ENCODE measurements at places on chromosomes 11 and 22.

DNA sequence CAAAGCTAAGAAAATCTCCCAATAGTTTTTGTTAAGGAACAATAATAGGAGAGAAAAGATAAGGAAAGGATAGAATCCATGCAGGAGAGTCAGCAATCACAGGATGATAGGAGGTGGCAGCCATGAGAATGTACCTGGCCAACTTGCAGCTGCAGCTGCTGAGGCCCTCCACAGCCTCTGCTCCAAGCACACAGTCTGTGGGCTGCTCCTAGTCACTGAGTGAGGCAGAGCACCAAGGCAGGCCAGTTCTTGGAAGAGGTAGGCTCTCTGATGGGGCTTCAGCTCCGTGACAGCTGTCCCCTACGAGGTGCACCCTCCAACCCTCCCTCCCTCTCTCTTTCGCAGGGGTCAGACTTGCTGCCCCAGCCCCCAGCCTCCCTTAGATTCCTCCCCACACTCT lies 5.5 kb upstream of the KCNJ1 start:
- DNase-seq = no peak

DNA sequence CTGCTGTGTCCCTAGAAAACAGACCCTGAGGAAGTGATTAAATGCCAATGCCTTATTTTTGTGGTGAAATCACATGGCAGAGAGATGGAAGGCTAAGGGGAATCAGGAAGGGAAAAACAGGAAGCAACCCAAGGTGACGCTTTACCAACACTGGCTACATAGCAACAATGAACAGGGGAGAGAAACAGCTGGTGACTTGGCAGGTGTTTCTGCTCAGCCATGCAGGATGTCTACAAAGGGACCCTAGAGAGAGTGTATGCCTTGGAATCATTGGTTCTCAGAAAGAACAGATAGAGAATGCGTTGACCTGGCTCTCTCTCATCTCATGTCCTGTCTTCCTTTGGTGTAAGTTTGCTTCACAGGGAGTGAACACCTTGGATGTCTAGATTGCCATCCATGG lies 911.9 kb downstream of the OPCML start:
- DNase-seq = no peak

GRCh38 chr11:112886434-112887370 lies 74.5 kb upstream of the NCAM1 start:
- no peak for DNase-seq

- no peak for DNase-seq
These were observed 1091.9 kb upstream of the TENM4 start for GRCh38 chr11:80532633-80533232.

DNA sequence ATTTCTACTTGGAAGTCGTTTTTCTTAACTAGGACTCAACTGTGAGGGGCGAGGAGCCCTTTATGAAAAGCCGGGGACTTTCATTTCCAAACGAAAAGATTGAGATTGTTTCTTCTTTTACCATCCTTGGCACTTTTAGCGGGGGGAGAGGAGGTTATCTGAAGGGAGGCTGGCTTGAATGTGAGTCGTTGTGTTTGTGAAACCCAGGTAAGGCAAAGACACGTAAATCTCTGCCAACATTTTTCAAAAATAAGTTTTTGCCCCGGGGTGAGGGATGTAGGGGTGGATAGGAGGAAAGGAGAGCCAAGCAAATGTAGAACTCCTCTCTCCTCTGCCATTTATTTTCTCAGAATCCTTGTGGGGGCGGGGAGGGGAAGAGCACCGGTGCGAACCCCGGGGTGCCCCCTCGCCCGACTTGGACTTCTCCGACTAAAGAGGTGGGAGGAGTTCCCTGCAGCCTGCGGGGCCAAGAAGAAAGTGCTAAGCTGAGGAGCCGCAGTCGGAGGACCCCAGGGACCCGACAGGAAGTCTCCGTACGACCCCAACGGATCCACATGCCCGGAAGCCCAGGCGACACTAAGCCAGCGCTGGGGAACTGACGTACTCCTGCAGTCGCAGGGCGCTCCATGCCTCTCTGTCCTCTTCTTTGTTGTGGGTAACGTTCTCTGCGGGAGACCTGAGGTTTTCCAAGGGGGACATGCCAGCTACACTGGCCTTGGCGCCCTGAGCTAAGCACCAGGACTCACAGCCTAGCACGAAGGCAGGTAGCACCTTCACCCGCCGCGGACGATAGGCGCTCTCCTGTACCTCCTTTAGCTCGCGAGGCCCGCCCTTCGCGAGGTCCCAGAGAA lies 2.4 kb upstream of the WT1 start:
- DNase-seq = no peak

Measured in stimulated activated CD8-positive, alpha-beta memory T cell treated with anti-CD3 and anti-CD28 coated beads, Interleukin-15, amount 100 ng/mL, for 4 hours (primary cell).